ENCODE measurements at places on chromosomes 11 and 22. TPM values are rescaled to one million over a fixed set of nuclear protein-coding genes. Genes with fewer than 3 reads are reported as not detected.
A peak's percentile ranks its signal among the peaks of the same experiment; 100 is the strongest.

DNA sequence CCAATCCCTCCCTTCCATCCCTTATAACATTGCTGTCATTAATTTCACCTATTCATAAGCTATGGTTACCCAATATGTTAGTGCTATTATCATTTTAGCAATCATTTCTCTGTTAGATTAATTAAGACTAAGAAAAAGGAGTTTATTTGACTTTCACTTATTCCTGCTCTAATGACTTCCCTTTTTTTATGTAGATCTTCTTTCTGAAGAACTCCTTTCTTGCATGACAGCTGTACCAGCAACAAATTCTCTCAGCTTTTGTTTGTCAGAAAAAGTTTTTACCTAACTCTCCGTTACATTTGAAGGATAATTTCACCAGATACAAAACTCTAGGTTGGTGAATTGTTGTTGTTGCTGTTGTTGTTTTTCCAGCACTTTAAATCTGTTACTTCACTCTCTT lies 28.6 kb upstream of the OR8B8 start:
- DNase-seq: no peak

Gene TMEM121B
- 0.10 TPM for total RNA-seq

GRCh38 chr11:22244986-22245592 lies 52.2 kb downstream of the ANO5 start:
- DNase-seq: peak; percentile 44

DNA sequence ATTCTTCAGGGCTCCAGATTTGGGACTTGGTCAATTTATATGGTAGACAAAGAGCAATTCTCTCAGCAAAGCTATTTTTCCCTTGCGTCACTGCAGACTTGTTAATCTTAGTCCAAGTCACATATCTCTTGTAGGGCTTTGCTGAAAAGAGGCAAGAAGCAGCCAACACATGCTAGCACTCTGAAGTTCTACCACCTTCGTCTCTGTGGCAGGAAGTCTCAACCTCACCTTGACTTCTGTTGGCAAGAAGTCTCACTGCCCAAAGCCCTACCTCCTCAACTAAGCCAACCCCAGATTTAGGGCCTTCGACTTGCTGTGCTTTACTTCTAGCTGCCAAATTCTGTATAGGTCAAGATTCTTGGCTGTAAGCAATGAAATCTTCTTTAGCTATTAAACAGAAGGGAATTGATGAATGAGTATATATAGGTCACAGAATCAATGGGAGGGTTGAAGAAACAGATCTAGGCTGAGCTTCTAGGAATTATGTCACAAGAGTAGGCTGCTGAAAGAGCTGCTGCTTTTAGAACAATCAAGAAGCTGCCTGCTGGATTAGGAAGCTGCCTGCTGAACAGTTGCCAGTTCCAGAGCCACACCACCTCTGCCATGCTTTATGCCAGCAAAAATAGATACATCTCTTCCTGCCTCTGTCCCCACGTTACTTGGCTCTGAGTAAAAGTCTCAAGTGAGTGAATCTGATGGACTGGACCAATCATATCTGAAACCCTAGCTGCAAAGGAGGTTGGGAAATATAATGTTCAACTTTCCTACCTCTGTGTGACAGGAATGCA lies 17.6 kb upstream of the NCR3LG1 start:
- DNase-seq: no peak

- no peak for DNase-seq
Measured at GRCh38 chr11:76193219-76193618, 13.1 kb downstream of the WNT11 start.

GRCh38 chr22:27531782-27532530 lies 269.6 kb downstream of the MN1 start:
- no peak for DNase-seq

- DNase-seq: peak; percentile 80
Measured at GRCh38 chr11:64448599-64449380, 89.8 kb downstream of the RPS6KA4 start.

Gene C11orf21
- 0.35 TPM for total RNA-seq

Gene MYRF
- 15.9 TPM for total RNA-seq

Gene RAB3IL1
- 4.0 TPM for total RNA-seq

Gene PES1
- total RNA-seq: 22.4 TPM

GRCh38 chr22:49400136-49400940 lies 427.3 kb downstream of the BRD1 start:
- DNase-seq: peak; percentile 15

GRCh38 chr11:19392847-19393518 lies 152.2 kb upstream of the E2F8 start:
- no peak for DNase-seq

GRCh38 chr11:20840341-20840740 lies 171.0 kb downstream of the NELL1 start:
- no peak for DNase-seq

- DNase-seq: peak; percentile 96
Measured at GRCh38 chr11:118820412-118821357, 29.7 kb upstream of the DDX6 start.

DNA sequence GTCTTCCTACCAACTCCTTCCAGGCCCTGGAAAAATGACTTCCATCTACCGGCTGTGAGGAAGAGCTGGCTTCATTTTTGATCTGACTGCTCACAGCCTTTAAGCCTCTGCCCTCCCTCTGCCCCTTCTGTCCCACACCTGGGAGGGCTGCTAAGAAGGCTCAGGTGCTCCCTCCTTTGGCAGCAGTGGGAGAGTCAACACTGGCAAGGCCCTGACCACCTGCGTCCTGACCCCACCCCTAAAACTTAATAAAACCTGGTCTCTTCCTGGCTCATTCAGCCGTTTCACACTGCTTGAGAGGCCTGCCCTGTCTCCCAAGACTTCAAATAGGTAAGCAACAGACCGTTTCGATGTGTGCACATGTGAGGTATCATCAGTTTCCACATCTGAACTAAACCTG lies 52.1 kb upstream of the NFRKB start:
- no peak for DNase-seq

All from left lobe of liver (tissue), 2 donors.